ENCODE measurements at places on chromosomes 2 and 18.

DNA sequence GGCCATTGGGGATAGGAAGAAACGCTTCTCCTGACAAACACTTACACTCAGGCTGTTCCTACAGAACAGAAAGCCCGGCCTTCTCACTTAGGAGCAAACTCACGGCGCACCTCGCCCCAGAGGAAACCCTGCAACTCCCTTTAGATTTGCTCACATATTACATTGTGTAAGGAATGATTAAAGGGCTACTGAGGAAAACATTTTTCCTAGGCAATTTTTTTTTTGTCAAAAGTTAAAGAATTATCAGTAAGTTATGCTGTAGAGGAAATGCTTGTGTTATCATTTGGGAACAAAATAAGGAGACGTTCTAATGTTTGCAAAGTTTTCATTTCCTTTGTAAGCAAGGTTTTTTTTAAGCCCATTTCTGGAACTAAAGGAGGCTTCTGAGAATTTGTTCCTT, 264.1 kb downstream of the HDAC4 start:
- DNase-seq: no peak

DNA sequence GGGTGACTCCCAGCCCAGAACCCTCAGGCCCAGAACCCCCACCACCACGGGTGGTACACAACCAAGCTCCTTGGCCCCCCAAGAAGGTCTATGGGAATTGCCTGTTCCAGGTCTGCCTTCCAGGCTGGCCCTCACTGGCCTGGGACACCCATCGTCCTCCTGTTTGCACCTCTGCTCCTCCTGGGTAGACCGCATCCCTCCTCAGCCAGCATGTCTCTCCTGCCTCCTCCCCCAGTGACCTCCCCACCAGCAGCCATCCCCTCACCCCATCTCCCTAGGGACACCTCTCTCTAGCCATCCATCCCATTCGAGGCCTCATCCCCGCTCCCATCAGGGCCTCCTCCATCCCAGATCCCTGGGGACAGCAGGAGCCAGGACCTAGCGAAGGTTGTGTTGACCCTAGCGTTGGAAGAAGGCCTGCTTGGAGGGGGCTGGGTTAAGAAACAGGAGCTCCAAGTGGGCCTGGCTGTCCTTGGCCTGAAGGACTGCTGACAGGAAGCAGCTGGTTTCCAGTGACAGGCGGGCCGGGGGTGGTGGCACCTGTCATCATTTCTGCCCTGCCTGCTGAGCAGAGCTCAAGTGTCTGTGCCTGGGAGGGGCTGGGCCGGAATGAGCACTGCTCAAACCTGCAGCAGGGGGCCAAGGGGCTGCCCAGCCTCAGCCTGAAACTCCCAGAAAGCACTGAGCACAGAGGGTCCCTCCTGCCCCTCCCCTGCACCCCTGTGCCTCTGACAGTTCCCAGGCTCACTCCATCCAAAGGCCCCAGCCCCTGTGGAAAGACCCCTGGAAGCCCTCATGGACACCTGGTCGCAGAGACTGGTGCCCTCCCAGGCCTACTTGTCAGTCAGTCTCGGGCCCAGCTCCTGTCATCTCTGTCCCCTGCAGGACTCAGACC, 96.0 kb upstream of the OTOS start:
- no peak for DNase-seq

GRCh38 chr2:138956116-138956515, 175.9 kb upstream of the NXPH2 start:
- no peak for DNase-seq

GRCh38 chr2:54613794-54614257, 109.6 kb upstream of the EML6 start:
- no peak for DNase-seq

DNA sequence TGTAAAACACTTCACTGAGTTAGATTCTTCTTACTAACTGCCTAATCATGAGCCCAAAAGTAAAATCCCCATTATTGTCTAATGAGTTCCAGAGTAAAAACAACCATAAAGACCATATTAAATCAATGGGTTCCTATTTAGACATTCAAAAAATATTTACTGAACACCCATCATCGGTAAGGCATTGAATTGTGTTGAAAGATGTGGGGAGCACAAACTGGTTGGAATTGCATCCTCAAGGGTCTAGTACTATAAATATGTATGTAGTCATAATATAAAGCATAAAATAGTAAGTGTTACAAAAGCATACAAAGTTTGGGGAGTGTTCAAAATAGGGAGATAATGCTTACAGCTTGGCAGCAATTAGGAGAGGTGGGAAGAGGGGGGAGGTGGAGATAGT, 3.0 kb upstream of the MARCHF4 start:
- no peak for DNase-seq

DNA sequence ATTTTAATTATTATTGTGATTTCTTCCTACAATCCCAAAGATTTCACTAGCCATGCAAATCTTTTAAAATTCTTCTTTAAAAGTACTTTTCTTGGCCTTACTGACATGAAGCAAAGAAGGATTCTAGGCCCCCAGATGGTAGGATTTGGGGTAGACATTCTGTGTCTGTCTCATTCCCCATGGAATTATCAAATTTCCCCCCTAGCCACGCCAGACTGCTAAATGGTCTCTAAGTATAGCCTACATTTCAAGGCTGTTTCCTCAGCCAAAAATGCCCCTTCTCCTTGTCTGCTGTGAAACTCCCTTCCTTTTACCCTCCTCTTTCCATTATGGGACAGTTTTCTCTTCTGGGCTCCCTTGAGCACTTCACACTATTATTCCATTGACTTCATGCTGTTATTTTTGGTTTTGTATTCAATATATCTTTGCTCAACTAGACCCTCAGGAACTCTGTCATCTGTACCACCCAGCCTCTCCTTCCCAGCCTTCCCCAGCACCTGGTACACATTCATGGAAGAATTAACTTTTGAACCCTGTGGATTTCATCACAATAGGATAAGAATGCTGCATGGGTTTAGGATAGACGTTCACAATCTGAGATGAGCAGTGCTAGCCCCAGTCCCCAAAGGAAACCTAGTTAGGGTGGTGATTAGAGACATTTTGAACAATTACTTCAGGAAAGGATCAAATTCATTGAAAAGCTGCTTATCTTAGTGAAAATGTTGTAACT, 21.5 kb upstream of the CYP1B1 start:
- no peak for DNase-seq

GRCh38 chr2:70648961-70649360, 95.3 kb upstream of the TGFA start:
- no peak for DNase-seq

- DNase-seq: no peak
Observed at GRCh38 chr2:16649353-16650286, 16.0 kb downstream of the CYRIA start.

DNA sequence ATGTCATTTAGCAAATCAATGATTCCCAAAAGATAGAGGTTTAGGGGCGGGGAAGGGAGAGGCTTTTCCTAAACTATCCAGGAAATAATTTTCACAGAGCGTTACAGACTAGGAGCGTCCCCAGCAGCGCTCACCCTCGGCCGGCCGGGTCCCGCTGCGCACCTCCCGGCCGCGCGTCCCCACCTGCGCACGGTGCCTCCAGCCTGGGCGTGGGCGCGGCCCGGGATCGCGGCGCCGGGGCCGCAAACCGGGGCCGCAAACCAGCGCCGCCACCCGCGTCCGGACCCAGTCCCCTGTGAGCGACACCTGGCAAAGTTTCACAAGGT, 684 bp upstream of the ZCCHC2 start:
- DNase-seq: no peak

- no peak for DNase-seq
Observed at GRCh38 chr2:107148496-107148895, 262.5 kb upstream of the ST6GAL2 start.

DNA sequence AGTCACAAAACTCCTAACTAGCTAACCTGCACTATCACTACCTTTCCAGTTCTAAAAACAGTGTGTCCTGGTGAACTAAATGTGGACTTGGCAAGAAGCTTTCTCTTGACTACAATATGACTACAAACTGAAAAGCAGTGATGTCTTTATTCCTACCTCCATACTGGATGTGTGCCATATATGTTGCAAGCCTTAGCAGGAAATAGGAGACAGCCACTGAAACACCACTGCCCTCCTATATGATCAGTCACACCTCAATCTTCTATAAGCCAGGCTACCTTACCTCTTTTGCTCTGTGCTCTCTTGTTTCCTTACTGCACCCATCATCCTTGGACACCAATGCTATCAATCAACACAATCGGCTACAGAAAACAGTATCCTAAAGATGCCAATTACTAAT, 34.1 kb downstream of the SS18 start:
- no peak for DNase-seq

- no peak for DNase-seq
Observed at GRCh38 chr2:196099916-196100315, 31.3 kb upstream of the DNAH7 start.

- no peak for DNase-seq
Observed at GRCh38 chr2:164314148-164314547, 307.1 kb downstream of the GRB14 start.
